ENCODE measurements at places on chromosomes 11 and 22.

DNA sequence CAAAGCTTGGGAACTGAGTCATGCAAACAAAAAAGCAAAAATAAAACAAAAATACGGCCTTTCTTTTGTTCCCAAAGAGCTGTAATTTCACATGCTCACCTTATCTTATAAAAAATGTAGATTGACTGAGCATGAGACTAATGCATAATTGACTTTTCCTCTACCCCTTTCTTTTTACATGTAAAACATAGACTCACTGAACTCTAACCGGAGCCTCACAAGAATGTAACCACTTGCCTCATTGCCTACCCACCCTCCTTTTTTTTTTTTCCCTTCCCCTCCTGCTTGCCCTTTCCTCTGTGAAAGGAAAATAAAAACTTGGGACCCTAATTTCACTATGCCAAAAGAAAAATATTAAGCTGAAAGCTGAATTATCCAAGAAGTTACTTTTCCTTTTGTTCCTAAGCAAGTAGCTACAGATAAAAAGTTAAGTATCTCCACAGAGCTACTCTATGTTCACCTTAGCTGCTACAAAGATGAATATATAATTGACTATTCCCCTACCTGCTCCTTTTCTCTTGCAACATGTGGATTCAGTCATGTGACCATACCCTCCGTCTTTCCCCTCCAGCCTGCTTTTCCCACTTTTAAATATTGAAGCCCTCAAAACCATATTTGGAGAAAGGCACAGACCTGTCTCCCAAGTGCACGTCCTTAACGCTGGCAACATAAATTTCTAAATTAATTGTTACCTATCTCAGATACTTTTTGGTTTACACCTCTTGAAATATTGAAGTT is 39.6 kb upstream of the WEE1 start:
- DNase-seq = no peak

GRCh38 chr11:69444381-69445130 is 36.9 kb upstream of the LINC01488 start:
- no peak for DNase-seq

DNA sequence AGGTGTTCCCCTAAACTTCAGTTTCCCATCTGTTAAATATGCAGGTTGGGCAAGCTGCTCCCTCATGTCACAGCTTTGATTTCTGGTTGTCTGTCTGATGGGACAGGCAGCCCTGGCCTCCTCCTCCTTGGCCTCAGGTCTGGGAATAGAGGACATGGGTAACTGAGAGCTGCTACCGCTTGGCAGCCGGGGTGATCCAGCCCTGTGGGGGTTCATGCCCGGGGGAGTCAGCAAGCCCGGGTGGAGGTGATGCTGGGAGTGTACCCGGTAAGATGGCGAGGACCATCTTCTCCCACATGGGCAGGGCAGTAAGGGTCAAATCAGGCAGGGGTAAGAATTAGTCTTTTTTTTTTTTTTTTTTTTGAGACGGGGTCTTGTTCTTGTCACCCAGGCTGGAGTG is 845.0 kb downstream of the TBC1D22A start:
- no peak for DNase-seq

DNA sequence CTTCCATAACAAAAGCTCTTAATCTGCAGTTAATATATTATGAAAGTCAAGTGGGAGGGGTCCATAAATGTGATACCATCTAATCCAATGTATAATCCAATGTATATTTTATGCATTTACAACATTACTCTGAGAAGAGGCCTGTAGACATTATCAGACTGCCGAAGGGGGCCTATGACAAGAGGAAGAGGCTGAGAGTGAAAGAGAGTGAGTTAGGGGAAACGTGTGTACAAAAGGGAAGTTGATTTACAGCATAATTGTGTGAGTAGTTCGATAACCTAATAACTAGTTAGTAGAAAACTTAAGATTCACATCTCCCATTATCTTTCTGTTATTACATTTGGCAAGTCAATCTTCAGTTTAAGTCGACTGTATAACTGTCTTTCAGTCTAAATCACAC is 86.6 kb downstream of the DDX10 start:
- no peak for DNase-seq

Data from CD4-positive, alpha-beta T cell treated with Interferon alpha-2 for 1 hour (primary cell).